Astrocyte (in vitro differentiated cells and primary cell): ENCODE measurements at places on chromosomes 5 and 9. TPM values are rescaled to one million over a fixed set of nuclear protein-coding genes. Genes with fewer than 3 reads are reported as not detected.
A peak's percentile ranks its signal among the peaks of the same experiment; 100 is the strongest.

INSYN2B gene
- total RNA-seq: 0.10 and 0.36 TPM in 2 replicates

FCN2 gene
- not detected in 2 replicates for total RNA-seq

LPAR1 gene
- 11.5 and 12.7 TPM in 2 replicates for total RNA-seq

GRCh38 chr5:9209846-9210492, 335.9 kb downstream of the SEMA5A start:
- DNase-seq: no peak

GRCh38 chr9:4430432-4431261, 59.6 kb upstream of the SLC1A1 start:
- DNase-seq: peak; percentile 3

DNA sequence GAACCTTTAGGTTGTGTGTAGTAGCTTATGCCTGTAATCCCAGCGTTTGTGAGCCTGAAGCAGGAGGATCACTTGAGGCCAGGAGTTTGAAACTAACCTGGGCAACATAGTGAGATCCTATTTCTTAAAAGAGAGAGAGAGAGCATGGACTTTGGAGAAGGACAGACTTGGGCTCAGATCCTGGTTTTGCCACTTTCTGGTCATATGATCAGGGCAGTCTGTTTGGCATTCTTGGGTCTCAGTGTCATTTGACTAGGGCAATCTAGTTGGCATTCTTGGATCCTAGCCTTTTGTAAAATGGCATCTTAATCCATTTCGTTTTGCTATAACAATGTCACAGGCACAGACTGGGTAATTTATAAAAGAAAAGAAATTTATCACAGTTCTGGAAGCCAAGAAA, 28.4 kb downstream of the RCL1 start:
- DNase-seq: no peak

- no peak for DNase-seq
These were observed 20.6 kb upstream of the C5orf24 start for GRCh38 chr5:134825212-134825611.

DNA sequence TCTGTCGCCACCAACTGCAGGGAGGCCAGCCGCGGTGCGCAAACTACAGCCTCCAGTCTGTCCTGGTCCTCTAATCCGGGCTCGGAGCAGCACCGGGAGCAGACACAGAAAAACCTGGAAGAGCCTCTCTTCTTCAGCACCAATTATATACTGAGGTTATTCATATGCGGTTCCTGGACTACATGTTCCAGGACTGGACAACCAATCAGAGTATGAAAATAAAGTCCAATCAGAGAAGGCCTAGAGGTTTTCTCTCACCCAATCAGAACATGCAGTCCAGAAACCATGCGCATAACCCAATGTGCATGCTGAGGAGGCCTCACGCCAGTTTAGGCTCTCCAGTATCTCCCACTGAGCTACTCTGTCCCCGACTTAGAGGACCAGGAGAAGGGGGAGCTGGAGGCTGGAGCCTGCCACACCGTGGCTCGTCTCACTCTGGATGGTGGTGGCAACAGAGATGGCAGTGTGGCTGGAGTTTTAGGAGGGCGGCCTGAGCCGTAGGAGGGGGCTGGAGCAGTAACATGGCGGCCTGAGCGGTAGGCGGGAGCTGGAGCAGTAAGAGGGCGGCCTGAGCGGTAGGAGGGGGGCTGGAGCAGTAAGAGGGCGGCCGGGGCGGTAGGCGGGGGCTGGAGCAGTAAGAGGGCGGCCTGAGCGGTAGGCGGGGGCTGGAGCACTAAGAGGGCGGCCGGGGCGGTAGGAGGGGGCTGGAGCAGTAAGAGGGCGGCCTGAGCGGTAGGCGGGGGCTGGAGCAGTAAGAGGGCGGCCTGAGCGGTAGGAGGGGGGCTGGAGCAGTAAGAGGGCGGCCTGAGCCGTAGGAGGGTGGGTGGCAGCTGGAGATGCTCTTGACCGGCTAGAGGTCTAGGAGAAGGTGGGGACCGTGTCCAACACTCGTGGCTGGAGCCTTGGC, 20.4 kb upstream of the TRIM52 start:
- no peak for DNase-seq

DNA sequence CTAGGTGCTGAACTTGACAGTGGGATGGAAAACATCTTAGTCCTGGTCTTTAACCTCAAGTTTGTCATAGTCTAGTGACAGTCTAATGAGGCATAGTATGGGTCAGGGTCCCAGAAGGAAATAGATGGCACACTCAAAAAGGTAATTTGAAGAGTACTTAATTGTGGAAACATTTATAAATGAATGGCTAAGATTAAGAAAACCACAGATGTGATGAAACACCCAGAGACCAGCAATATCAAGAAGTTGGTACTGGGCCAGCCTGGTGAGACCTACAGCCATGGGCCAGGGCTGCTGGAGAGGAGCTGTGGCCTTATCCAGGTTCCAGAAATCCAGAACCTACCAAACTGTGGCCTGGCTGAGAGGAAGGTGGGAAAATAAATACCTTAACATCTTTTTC, 93.5 kb upstream of the ATG10 start:
- DNase-seq: no peak
